NCI-H748 treated with DMSO at 0.1 percent for 48 hours (cell line): ENCODE measurements at places on chromosomes 3 and 15.

DNA sequence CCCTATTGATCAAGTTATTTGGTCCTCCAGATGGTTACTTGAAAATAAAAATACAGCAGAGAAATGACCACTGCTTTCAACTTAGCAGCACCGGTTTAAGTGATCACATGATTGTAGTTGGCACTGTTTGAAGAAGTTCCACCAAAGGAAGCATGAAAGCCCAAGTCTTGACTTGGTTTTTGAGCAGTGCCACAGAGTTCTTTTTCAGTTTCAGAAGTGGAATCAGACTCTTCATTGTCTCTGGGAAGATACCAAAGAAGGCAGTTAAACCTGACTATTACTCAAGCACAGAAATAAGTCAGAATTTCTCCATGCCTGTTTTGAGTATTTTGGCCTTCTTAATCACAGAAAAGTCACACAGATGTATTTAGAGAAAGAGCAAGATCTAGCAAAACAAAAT lies 66.7 kb downstream of the BBX start:
- DNase-seq: no peak

DNA sequence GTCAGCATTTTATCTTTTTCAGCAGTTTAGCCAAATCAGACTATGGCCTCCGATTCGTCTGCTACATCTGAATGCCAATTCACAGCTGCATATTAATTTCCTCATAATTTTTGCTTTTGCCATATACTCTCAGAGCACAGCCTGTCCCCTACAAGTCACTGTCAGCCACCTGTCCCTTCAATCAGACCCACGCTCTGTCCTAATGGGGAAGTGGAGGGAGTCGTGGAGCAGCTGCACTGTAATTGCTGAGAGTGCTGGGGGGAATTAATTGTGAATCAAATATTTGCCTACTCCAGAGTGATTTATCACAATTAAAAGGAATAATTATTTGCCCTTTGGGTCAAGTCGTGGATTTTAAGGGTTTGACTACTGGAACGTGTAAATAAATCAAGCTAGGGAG lies 75.5 kb downstream of the EBLN2 start:
- peak; percentile 56 for DNase-seq

GRCh38 chr3:192336286-192336685 lies 391.1 kb downstream of the FGF12 start:
- DNase-seq: no peak

DNA sequence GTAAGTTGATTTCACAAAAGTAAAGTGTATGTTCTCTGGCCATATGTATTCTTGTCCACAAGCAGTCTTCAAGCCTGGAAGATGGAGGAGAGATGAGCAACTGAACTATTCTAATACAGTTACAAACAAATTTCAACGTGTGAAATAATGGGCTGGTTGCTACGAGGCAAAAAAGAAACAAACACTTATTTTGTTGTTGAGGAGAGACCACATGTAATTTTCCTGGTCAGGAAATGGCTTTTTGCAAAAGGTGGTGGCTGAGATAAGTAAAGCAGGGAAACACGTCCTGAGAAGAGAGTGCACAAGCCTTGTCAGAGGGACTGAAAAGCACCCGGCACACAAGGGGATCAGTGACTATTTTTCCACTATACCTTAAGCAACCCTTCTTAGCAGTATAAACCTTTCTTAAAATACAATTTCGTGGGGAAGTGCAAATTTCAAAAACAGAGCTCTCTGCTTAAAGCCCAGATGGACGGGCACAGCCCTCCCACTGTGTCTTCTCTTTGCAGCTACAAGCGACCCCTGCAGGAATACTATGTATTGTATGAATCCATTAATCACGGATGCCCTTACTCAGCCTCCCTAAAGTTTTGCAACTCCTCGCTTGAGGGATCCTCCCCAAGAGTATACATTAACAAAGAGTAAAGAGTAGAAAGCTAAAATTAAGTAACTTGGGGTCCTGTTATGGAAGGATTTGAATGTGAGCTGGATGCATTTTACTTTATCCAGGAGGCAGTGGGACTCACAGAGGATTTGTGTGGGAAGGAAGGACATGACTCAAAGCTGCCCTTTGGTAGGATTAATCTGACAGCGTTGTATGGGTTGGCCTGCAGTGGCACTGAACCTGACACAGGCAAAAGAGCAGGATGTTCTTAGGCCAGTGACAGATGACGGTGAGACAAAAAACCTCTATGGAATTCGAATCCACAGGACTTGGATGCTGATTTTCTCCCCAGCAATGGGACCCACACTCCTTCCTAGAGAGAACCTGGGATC lies 253.7 kb downstream of the IL5RA start:
- DNase-seq: no peak

- no peak for DNase-seq
These were observed 71.4 kb upstream of the PSMD6 start for GRCh38 chr3:64094713-64095079.

- DNase-seq: no peak
These were observed 13.7 kb upstream of the TLE3 start for GRCh38 chr15:70111203-70112073.

DNA sequence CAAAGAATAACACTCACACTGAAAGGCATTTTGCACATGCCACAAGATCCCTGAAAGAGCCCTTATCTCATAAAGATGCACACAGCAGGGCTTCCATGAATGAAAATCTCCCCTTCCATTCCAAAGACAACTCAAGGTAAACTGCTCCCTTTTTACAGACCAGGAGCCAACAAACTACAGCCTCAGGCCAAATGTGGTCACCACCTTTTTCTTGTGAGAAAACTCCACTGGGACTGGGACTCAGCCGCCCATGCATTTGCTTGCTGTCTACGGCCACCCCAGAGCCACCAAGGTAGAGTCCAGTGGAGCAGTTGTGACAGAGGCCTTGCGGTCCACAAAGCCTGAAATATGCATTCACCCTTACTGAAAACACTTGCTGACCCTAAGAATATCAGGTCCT lies 334.8 kb downstream of the OCA2 start:
- DNase-seq: no peak

DNA sequence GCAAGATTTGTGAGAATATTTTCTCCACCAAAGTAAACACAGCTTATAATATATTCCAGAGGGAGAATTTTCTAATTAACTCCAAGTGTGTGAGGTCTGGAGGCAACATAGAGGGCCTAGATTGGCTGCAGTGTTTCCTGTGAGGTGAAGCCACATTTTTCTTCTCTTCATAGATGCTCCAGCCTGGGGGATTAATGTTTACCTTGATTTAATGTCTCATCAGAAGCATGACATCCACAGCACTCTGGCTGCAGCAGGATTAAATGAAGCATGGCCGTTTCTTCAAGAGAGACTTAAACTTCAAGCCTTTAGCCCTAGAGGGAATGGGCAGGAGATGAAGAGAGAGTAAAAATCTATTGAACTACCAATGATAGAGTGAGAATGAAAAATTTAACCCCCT lies 137.9 kb upstream of the ZBTB20 start:
- no peak for DNase-seq

DNA sequence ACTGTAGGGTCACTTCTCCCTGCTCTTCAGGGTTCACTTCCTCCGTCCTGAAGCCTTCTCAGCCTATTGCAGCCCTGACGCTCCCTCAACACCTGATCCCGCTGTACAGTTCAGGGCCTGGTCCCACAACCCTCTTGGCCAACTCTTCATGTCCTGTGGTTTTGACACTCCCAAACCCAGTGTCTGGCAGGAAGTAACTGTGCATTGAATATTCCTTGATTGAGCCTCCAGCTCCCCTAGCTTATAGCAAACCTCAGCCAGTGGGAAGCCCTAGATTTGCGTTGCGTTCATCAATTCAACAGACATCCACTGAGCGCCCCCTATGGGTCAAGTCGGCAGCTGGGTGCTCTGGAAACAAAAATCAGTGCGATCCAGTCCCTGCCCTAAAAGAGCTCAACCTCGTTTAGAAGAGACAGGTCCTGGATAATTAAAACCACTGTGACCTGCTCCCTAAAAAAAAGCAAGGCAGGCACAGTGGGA lies 13.5 kb downstream of the UBAP1L start:
- no peak for DNase-seq

- DNase-seq: no peak
These were observed 793.5 kb downstream of the ROBO1 start for GRCh38 chr3:78974181-78974790.

- no peak for DNase-seq
These were observed 144.6 kb upstream of the VEPH1 start for GRCh38 chr3:157647820-157648219.

- no peak for DNase-seq
These were observed 54.4 kb downstream of the ERC2 start for GRCh38 chr3:56413911-56414310.

- no peak for DNase-seq
These were observed 128.8 kb upstream of the PRR23C start for GRCh38 chr3:139173372-139174108.

DNA sequence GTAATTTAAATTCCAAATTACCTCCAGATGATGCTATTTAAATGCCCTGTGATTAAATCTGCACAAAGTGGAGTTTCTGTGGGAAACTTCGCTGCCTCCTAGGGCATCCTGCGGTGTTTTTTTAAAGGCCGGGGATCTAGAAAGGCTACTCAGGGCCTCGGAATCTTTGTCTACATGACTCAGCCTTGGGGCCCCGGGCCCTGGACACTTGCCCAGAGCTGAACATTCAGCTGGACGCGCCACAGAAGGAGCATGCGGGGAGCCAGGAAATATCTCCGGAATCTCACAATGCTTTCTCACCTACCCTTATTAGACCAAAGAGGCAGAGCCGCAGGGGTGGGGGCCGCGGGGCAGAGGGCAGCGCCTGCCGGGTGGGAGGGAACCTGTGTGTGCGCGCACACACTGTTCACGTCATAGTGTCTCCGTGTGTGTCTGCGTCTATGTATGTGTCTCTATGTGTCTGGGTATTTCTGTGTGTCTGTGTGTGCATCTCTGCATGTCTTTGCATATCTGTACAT lies 145.5 kb upstream of the TPM1 start:
- DNase-seq: no peak

DNA sequence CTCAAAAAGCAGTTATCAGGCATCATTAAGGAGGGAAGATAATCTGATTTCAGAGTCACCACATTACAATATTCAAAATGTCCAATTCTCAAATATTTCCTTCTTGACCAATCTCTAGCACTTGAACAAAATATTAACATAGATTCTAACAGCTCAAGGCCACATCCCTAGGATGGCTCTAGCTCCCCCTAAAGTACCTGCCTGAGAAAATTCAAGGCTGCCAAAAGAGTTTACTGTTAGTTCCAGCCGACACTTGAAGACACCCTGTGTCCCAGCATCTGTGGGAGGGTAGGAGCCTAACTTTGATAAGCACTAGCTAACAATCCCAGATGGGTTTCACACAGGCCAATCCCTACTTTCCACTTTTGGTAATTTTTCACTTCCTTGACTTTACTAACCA lies 10.4 kb downstream of the NSMCE3 start:
- DNase-seq: no peak

GRCh38 chr3:53102601-53103147 lies 27.6 kb downstream of the RFT1 start:
- DNase-seq: no peak

- DNase-seq: no peak
These were observed 25.7 kb downstream of the ACKR4 start for GRCh38 chr3:132622761-132623160.

DNA sequence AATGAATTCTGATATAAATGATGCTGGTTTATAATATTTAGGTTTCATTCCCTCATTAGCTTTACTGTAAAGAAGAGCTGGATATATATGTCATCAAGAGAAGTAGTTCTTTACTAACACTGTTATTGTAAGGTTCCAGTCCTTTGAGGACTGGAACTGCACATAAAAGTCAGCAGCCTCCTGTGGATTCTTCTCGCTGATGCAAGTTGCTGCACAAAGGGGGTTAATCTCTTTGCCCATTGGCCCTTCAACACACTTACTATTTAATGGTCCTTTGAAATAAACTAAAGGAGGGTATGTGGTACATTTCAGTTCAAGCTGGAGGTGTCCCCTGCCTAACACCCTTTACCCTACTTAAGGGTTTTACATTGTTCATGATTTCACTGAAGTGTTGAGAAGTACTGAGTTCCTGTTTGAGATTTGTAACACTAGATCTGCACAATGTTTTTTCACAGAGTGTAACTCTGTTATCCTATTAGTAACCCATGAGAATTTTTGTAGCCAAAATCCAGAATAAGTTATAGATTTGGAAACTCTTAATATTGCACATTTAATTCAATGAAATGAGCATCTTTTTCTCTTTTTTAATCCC lies 43.9 kb downstream of the NR2C2 start:
- no peak for DNase-seq

- no peak for DNase-seq
These were observed 6.8 kb downstream of the GDPGP1 start for GRCh38 chr15:90240856-90241255.

DNA sequence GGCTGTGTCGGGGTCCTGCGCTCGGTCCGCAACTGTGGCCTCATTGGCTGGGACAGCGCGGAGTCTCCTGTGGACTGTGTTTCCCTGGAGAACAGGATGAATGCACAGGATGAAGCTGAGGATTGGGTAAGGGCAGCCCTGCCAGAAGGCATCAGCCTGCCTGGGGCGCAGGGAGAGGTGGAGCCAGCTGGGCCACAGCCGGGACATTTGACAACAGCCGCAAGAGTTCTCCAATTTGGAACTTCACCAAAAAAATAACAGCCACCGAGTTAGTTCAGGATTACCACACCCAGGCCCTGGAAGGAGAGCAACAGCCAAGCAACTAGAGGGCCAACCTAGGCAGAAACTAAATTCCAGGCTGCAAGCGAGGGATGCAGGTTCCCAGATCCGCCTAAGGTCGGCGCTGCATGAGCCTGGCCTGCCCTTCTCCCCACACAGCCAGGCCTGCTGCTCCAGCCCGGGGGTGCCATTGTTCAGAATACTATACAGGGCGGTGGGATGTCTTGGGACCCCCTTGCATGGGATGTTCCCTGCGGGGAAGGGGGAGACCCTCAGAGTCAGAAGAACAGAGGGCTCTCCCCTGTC lies 229.3 kb downstream of the OCA2 start:
- DNase-seq: no peak

GRCh38 chr15:48413304-48413703 lies 82.1 kb downstream of the DUT start:
- DNase-seq: no peak

GRCh38 chr15:37107071-37107743 lies 6.9 kb upstream of the MEIS2 start:
- DNase-seq: no peak

- no peak for DNase-seq
These were observed 522 bp downstream of the PDZRN3 start for GRCh38 chr3:73624017-73624820.

DNA sequence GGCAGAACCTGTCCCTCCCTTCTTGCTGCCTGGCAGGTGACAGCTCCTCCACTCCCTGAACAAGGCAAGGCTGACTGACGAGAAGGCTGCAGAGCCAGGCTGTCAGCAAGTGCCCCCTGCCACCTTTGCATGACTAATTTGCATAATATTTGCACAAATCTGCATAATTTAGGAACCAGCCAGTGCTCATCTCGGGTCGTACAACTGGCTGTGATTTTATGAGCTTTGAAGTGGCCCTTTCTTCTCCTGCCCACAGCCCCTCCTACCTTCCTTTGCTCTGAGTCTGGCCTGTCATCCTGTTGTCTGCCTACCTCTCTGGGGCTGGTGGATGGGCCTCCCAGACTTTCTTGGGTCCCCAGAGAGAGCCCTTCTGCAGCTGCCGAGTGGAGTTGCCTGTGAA lies 58.9 kb downstream of the LINGO1 start:
- no peak for DNase-seq

GRCh38 chr3:188197388-188197847 lies 43.5 kb downstream of the LPP start:
- DNase-seq: no peak

- DNase-seq: no peak
These were observed 81.5 kb upstream of the SLC2A2 start for GRCh38 chr3:171108066-171108465.
